ENCODE measurements at places on chromosomes 1 and 21.

DNA sequence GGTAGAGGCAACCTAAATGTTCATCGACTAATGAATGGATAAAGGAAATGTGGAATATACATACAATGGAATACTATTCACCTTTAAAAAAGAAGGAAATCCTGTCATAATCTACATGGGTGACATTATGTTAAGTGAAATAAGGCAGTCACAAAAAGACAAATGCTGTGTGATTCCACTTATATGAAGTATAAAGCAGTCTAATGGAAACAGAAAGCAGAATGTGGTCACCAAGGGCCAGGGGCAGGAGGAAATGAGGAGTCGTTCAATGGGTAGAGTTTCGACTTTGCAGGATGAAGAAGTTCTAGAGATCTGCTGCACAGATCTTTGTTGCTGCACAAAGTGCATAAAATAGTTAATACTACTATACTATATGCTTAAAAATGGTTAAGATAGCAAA lies 7.8 kb downstream of the DIPK1A start:
- DNase-seq, result no peak

GRCh38 chr1:218516526-218516925 lies 171.4 kb downstream of the TGFB2 start:
- DNase-seq, result no peak

DNA sequence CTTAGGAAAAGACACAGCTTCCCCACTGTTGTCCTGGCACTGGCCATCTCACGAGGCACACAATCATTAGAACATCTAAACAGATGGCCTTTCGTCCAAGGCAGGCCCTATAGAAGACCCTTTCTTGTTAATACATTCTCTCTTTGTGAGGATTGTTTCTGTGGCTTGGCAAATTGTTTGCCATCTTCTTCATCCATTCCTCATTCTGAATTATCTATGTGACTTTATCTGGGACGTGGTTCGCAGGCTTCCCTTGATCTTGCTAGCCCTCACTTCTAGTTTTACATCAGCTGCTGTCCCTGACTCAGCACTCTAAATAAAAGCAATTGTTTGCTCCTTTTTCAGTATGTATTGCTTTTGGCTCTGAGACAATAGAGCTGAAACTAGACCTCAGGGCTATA lies 101.1 kb upstream of the ZC3H11B start:
- DNase-seq, result no peak

DNA sequence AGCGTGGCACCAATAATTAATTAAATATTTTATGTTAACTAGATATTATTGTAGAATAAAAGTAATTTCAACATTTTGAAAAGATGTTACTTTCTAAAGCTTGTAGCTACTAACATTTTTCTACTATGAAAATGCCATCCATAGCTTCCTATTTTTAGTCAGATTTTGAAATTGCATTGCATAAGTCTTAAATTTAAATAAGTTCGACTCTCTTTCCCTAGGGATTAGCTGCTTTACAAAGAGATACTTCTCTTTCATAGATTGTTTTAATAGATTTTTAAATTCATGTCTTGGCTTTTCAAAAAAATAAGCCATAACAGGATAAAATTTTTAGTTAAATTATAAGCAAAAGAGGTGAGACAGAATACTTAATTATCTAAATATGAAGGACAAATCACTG lies 1279.6 kb downstream of the KCNT2 start:
- no peak for DNase-seq

DNA sequence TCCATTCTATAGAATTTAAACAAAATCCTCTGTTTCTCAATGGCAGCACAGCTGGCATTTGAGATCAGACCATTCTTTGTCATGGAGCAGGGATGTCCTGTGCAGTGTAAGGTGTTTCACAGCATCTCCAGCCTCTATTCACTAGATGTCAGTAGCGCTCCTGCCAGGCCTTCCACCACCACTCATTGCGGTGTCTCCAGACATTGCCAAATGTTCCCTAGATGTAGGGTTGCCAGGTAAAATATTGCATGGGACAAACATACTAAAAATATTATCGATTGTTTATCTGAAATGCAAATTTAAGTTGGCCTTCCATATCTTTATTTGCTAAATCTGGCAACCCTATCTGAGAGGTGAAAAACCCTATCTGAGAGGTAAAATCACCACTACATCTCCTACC lies 11.7 kb downstream of the ITLN2 start:
- DNase-seq, result no peak

DNA sequence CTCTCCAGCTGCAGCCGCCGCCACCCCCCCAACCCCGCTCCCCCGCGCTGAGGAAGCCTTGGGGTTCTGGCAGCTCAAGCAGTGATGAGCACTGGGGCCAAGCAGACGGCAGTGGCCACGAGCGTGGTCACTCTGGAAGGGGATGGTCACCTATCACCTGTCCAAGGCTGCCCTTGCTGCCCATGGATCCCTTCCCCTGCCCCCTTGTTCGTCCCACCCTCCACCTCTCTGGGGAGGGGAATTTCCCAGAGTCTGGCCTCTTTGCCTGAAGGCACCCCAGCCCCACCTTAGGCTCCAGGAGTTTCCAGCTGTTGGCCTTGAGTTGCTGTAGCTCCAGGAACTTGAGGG lies 7.2 kb upstream of the SMIM12 start:
- DNase-seq, result no peak

DNA sequence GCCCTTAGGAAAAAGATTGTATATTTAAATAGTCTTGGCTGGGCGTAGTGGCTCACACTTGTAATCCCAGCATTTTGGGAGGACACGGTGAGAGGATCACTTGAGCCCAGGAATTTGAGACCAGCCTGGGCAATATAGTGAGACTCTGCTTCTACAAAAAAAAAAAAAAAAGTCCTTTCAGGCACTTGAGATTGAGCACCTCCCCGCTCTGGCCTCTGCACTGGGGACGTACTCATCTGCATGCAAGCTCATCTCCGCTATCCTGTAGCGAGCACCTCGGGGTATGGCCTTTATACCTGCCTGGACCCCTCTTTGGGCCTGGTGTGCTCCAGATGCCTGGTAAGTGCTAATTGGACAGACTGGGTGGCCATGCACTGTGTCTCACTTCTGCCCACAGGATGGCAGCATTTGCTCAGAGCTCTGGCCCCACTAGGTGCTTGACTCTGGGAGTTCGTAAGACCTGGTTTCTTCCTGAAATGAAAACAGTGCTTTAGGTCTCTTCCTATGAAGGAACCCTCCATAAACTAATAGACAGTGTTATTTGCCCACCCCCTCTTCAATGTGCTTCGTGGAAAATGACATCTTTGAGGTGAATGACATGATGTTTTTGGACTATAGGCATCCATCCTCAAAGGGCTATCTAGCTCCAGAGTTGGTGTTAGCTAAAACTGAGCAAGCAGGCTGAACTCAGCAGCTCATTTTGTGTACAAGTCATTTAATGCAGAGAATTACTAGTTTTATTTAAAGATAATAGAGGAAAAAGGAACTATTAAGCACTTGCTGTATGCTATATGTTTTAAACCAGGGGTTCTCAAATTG lies 61.7 kb upstream of the ADAR start:
- DNase-seq, result peak; percentile 71

- no peak for DNase-seq
Measured at GRCh38 chr1:158809256-158809655, 21.9 kb upstream of the MNDA start.

- DNase-seq, result no peak
Measured at GRCh38 chr1:177800400-177801088, 169.3 kb downstream of the SEC16B start.
